ENCODE measurements at places on chromosomes 13 and 19. TPM values are rescaled to one million over a fixed set of nuclear protein-coding genes. Genes with fewer than 3 reads are reported as not detected.

- no peak for DNase-seq
These were observed 8.8 kb upstream of the OXGR1 start for GRCh38 chr13:97003071-97003470.

GRCh38 chr13:97544031-97544765, 110.2 kb downstream of the RAP2A start:
- no peak for DNase-seq

DNA sequence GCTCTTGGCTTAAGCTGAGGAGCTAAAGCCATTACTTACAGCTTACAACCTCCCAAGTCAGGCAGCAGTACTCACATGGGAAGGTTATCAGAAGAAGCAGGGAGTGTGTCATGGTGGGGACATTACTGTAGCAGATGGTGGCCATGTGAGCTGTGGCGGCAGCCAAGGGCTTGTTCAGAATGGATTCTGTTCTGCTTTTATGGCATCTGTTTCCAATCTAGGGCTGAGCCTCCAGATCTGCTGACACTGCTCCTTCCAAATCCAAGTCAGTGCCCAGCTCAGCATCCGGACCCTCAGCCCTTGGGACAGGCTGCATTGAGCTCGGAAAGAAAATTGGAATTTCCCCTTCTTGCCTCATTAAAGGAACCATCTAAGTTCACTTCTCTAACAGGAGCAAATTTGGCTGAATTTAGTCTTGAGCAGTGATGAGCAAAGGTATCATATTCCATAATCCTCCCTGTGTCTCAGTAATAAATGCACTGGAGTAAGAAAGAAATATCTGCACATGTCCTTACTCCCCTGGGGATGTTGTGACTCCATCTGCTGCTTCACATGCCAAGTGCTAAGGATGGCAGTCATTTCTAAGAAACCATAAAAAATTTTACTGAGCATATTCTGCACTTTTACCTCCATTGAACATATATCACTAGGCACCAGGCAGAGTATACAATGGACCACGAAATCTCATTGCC, 73.9 kb downstream of the KCTD12 start:
- DNase-seq = no peak

DNA sequence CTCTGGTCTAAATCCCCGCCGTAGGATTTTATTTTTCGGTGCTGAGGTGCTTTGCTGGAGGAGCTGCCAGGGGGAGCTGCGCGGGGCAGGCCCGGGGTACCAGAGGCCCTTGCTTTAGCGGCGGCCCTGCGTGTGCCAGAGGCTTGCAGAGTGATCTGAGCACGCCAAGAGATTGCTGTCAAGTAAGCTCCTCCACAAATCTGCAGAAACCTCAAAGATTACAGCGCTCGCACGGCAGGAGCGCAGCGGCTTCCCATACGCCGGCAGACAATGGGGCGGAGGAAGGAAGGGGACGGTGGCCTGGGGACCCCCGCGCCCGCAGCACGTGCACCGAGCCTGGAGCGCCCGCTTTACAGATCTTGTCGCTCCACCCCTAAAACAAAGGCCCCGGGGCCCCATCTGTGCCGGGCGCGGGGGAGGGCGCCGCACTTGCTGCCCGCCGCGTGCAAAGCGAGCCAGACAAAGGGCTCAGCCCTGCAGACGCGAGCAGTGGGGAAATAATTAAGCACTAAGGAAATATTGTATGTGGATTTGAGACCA, 9.1 kb upstream of the C19orf12 start:
- peak; percentile 57 for DNase-seq

GRCh38 chr13:74570834-74571233, 436.6 kb upstream of the KLF12 start:
- DNase-seq = no peak

- DNase-seq = no peak
These were observed 10.3 kb upstream of the TEKTIP1 start for GRCh38 chr19:3528539-3529211.

DNA sequence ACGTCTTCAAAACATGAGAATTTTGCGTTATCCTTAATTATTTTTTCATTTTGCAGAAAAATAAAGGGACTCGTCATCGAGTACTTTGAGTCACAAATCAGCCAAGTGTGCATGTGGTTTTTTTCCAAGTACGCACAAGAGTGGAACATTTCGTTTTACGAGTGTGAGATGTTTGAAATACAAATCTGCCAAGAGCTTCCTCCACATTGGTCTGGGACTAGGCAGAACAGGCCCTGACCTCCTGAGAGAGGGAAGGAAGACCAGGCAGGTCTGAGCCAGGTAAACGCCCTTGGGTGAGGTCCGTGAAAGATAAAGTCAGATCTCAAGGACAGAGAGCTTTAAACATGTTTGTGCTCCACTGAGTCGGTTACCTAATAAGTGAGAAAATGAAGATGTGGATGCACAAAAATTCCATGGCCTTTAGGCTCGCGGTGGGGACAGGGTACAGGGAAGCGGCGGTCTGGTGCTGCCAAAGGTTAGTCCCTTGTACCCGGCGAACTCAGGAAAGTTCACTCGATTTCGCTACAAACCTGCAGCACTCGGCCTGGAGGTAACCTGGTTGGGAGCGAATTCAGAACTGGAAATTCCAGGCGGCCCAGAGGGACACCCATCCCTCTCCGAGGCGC, 473 bp upstream of the ITM2B start:
- no peak for DNase-seq

DNA sequence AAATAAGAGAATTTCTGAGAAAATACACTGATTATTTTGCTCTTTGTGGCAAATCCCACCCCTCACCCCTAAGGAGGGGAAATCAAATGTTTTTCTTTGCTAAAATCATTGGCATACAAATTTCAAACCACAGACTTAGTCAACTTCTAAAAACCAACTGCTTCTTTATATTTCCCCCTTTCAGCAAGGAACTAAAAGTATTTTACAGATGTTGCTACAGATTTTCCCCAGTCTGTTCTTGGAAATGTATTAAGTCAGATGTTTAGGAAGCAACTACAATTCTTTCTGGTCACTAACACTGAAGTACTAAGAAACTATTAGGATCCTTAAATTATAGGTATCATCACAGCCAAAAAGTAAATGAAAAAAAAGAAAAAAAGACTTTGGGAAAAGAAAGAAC, 6.9 kb downstream of the MTMR6 start:
- DNase-seq = no peak

GRCh38 chr19:49949742-49950589, 11.0 kb downstream of the SIGLEC11 start:
- DNase-seq = no peak

DNA sequence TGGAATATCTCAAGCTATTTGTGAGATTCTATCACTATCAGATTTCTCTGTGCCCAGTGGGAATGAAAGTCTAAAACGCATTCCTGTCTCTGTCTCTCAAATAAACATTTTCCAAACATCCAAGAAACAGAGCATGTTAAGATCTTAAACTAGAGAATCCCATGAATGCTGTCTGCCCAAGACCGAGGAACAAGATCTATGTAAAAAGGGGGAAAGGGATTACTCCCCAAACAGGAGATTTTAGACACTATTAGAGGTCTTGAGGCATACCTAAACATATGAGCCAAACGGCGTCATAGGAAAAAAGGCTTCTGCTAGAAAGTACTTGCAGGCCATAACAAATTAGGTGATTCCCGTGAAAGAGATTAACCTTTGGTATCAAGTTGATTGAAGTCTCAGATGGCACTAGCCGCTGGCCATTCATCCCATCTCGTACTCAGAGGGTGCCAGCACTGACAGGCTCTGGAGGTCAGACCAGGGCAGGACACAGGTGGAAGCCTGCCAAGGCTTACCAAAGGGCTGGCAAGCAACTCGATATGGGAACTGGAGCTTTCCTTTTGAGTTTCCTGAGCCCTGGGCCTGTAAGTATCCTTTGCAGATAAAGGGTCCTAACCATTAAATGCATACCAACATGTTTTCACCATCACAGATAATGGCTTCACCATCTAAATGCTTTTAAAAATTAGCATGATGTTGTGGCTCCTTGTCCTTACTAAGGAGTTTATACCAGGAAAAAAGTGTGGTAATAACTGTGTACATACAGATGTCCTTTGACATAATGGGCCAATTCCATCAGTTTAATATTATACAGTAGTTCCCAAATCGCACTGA, 225.2 kb downstream of the FOXO1 start:
- no peak for DNase-seq

DNA sequence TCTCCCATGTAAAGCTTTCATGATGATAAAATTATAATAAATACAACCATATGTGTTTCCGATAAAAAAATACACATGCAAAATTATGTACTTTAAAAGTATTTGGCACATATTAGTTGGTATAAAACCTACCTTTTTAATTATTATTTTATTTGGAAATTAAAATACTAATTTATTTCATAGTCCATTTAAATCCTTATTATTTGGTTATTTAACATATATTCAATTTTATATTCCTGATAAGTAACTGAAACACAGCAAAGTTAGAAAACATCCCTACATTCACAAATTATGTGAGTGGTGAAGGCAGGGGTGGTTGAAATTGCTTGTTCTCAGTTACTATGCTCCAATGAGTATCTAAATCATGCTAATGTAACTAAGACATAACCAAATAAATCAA, 920.5 kb downstream of the SLITRK1 start:
- DNase-seq = no peak

GRCh38 chr13:62687732-62688131, 1272.1 kb upstream of the PCDH20 start:
- DNase-seq = no peak

DNA sequence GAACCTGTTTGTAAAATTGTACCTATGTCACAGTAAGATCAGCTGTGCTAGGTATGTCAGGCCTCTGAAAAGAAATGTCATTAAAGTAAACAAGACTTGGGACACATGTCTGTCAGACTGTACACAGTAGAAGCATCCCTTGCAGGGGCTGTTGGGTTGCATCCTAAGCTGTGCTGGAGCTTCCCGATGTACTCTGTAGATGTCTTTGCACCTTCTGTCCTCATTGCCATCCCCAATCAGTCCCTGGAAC, 48.7 kb upstream of the GPR183 start:
- DNase-seq = no peak

GRCh38 chr13:80239571-80240255, 101.2 kb downstream of the SPRY2 start:
- no peak for DNase-seq

DNA sequence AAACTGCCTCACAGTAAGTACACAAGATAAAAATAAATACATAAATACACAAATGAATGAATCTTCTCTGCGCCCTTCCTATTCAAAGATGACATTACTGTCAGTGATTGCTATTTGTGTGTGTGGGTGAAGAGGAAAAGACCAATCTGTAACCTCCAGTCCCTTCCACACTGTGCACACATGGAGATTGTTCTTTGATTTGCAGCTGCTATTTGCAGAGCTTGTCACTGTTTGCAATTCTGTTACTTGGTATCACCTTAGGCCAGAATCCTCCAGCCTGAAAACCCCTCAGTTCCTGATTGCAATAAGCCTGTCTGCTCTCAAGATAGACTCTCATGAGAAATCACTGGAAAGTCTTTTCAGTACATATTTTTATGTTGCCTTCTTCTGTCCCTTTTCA, 1314.9 kb downstream of the PCDH9 start:
- no peak for DNase-seq

- no peak for DNase-seq
These were observed 112.5 kb downstream of the SACS start for GRCh38 chr13:23320926-23321534.

DNA sequence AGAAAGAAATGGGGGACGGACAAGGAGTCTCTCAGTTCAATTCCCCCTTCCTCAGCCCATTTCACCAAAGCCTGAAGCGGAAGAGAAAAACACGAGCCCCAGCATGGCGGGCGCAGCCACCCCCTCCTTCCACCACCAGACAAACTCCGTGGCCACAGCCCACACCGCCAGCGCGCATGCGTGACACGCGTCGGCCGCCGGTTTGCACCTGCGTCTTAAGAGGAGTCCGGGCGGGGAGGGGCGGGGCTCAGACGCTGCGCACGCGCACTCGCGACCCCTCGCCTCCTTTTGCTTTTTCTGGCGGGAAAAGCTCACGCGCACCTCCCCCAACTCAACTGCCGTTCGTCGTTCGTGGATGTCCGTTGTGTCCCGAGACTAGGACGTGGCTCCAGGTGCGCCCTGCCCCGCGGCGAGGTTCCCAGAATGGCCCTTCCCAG, at the start of gene KASH5:
Gene KASH5, plus strand, starts transcription at position 314 of the 437 bp plus-strand sequence. CDS start 2,635 bp downstream, outside the sequence.
- peak; percentile 86 for DNase-seq

- peak; percentile 6 for DNase-seq
These were observed 166.5 kb downstream of the ZNF486 start for GRCh38 chr19:20333508-20333907.

DNA sequence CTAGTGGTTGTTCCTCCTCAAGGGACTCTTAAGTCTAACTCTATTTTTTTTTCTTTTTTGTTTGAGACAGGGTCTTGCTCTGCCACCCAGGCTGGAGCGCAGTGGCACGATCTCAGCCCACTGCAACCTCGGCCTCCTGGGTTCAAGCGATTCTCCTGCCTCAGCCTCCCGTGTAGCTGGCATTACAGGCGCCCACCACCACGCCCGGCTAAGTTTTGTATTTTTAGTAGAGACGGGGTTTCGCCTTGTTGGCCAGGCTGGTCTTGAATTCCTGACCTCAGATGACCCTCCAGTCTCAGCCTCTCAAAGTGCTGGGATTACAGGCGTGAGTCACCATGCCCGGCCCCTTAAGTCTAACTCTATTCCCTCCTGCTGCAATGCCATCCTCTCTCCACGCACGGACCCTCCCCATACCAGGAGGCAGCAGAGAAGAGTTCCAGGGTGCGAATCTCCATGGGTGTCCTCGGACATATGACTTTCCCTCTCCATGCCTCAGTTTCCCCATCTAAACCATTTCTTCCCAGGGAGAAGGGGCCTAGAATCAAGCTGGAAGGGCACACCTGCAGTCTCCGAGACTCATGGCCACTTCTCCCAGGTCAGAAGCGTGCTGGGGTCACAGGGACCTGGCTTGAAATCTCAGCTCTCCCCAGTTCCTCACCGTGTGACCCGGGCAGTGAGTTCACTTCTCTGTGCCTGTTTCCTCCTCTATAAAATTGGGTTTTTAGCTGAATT, 6.0 kb upstream of the BCL3 start:
- DNase-seq = no peak

GRCh38 chr19:6099599-6099998, 10.7 kb downstream of the RFX2 start:
- no peak for DNase-seq

DNA sequence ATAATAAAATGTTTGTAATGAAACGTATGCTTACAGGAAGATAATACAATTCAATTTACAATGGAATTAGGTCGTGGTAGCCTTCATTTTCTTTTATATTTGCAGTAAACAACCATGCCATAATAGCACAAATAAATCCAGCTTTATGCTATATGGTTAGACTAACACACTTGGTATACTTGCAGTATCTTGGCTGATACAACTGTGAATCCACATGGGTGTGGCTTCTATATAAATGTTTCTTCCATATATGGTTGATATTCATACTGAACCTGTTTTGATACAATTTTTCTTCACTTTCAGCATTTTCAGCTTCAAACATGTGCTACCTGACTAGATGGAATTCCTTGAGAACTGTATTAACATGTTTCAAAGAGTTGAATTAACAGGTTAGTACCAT, 20.4 kb upstream of the SPRY2 start:
- no peak for DNase-seq

- DNase-seq = peak; percentile 84
These were observed at the start of gene ZNF383 for GRCh38 chr19:37217775-37218591. TSS of gene ZNF383 (plus strand) at chr19:37218214. CDS start at chr19:37230454, 12,240 bp downstream.

FAM216B gene
- not detected for total RNA-seq

ZNF576 gene
- 14.9 TPM for total RNA-seq

HS6ST3 gene
- total RNA-seq = not detected

SIGLEC8 gene
- not detected for total RNA-seq

ZNF681 gene
- total RNA-seq = 5.0 TPM

TUBA3C gene
- total RNA-seq = not detected

MAMSTR gene
- 0.41 TPM for total RNA-seq

LRRC4B gene
- not detected for total RNA-seq

CARM1 gene
- total RNA-seq = 85.0 TPM

ZBTB45 gene
- total RNA-seq = 11.1 TPM

GIPC3 gene
- 0.43 TPM for total RNA-seq
